ENCODE measurements at places on chromosomes 5 and 9.

- DNase-seq: no peak
These were observed 294.4 kb downstream of the HINT1 start for GRCh38 chr5:130870691-130871090.

DNA sequence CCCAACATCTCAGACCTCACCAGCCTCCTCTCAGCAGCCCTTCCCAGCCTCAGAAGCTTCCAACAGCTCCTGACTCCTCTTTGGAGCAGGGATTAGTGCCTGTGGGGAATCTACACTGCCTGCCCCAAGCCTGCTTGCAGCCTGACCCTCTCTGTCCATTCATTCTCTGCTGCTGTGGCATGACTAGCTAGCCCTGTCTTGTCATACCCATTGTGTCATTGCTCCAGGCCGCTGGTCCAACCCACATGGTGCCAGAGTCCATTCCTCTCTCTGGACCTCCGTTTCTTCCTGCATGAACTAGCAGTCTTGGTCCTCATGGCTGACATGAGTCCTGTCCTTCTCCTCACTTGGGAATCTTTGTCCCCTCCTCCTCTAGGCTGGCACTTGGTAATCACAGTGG lies 12.8 kb upstream of the RXRA start:
- no peak for DNase-seq

DNA sequence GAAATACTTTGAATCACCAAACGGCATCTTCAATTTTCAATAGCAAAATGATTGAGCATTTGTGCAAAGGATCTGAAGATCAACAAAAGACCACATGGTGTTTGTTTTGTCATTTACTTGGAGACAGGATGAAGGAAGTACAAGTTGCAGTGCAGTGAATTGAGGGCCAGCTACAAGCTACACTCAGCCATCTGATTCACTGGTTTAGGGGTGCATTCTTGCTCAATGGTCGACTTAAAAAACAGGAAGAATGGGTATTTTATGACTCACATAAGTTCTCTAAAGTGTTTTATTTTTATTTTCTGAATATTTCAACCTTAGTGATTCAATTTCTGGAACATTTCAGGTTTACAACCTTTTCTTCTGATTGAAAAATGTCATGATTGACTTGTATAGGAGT lies 412.1 kb upstream of the ADAMTSL1 start:
- DNase-seq: no peak

DNA sequence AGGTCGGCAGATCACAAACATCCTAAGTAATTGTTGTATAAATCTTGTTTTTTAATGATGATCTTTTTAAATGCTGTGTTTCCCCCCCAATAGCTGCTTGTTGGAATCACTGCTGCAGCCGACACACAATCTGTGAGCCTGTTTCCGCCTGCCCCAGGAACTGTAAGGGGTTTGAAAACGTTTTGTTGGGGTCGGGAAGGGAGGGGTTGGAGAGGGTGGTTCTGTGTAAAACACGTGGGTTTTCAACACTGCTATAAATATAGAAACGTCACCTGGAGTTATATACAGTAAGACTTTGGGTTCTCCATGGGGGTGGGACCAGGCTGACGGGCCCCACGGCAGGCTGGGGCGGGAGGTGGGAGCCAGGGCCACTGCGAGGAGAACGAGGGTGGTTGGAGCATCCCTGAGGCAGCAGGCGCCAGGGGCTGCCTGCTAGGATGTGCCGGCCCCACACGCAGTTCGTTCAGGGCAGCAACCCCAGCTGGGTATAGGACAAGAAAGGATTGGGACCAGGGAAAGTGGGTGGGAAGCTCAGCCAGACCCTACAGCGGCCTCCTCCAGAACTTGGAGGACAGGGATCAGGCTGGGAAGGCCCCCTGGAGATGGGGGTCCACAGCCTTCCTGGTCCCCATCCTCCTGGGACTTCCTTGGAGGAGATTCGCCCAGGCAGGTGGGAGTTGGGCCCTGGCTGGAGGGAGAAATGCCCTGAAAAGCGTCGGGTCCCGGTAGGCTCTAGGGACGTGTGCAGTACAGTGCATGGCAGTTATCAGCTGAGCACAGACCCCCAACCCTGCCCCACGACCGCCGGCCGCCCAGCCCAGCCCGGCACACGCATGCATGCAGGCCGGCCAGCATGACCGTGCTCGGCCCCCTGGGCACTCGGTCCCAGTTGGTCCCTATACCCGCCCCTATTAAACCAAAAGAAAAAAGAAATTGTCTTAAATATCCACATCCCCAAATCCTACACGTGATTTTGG lies 9.7 kb downstream of the RNF44 start:
- no peak for DNase-seq

- no peak for DNase-seq
These were observed 31.0 kb upstream of the FSTL4 start for GRCh38 chr5:133643365-133643764.

DNA sequence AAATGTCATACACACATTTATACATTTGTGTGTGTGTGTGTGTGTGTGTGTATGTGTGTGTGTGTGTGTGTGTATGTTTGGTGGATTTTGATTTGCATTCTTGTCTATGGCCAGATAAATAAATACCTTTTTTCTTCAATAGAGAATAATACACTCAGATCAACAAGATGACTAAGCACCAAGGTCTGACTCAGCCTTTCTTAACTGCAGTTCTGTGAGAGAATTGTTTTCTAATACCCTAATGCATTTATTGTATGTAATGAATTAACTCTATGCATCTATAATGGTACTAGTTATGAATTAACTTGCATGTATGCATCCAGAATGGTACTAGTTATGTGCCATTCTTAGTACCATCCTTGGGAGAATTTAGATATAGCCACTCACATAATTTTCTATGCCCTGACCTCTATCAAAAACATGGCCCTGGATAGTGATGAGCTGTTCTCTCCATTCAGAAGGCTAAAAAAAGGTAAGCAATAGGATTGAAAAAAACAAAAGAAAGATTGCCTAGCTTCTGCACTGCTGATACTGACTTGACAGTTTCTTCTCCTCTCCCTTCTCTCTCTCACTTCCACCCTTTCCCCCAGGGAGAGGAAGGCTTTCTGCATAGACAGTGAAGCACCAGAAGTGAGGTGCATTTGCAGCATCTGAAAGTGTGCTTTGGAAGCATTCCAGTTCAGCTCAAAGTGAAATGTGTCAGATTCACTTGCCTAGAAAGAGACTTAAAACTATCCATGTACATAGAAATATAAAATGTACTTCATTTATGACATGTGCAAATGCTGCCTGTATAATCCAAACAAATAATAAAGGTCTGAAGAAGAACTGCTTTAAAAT lies 55.1 kb upstream of the CCDC112 start:
- peak; percentile 44 for DNase-seq

GRCh38 chr5:138336952-138337684 lies 948 bp upstream of the FAM53C start:
- DNase-seq: peak; percentile 73

DNA sequence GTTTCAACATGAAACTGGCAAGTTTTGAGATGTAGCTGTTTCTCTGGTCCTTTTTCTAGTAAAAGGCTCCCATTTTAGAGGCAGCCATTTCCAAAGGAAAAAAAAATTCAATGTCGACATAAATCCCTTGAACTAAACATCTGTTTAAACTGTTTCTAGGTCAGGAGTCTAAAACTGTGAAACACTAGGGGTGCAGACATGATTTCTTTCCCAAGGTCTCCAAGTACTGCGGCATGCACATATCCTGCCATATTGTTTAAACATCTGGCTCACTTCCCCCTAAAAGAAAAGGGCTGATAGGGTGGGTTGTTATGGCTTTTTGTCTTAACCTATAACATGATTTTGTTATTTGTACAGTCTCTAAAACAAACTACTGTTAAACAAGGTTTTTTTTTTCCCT lies 51.1 kb downstream of the NFIB start:
- no peak for DNase-seq

GRCh38 chr9:38039090-38039906 lies 29.7 kb downstream of the SHB start:
- no peak for DNase-seq

- no peak for DNase-seq
These were observed 372.1 kb upstream of the RIOK2 start for GRCh38 chr5:97554977-97555643.

- no peak for DNase-seq
These were observed 154.7 kb downstream of the PCSK5 start for GRCh38 chr9:76045221-76045620.

GRCh38 chr9:137083394-137084004 lies 3.3 kb upstream of the MAN1B1 start:
- DNase-seq: peak; percentile 80

GRCh38 chr9:113289091-113289490 lies 13.6 kb downstream of the PRPF4 start:
- DNase-seq: no peak

DNA sequence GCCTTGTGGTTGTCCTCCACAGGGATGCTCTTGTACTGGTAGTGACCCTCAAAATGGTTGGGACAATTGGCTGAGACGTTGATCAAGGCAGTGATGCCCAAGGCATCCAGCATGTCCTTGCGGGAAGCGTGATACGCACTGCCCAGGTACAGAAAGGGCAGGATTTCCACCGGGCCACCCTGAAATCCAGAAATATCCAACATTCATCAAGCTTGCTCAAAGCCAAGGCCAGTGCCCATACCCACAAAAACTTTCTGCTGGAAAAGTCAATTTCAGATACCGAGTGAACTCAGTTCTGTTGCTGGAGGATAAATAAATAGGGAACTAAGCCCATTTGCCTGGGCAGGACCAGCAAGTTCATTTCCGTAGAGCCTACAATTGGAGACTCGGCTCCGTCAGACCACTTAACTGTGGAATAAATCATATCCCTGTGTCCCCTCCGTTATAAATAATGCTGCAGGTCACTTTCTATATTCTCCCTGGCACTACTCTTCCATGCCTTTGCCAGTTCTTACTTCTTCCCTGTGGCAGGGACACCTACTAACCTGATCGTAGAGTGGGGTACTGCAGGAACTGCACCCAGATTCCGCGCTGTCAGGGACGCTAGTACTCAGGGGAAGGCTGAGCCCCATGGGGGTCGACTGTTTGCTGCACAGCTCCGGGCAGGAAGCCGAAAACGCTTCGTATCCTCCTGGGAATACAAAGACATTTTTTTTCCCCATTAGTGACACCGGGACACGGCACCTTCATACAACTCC lies 1.2 kb downstream of the DUSP1 start:
- DNase-seq: peak; percentile 26

GRCh38 chr5:165187815-165188214 lies 1682.4 kb downstream of the MAT2B start:
- no peak for DNase-seq

- no peak for DNase-seq
These were observed 626.7 kb downstream of the PRR16 start for GRCh38 chr5:121090822-121091221.

DNA sequence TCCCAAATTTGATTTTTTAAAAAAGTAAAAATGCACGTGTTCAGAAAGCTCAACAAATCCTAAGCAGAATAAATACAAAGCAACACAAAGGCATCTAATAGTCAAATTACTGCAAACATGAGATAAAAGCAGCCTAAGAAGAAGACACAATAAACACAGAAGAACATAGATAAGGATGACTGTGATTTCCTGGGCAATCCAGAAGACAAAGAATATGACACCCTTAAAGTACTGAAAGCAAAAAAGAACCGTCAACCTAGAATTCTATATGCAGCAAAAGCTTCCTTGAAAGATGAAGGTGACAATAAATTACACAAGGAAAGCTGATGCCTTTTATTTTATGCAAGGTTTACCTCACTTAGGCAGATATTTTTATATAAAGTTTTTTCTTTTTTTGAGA lies 58.2 kb downstream of the NACC2 start:
- DNase-seq: no peak

DNA sequence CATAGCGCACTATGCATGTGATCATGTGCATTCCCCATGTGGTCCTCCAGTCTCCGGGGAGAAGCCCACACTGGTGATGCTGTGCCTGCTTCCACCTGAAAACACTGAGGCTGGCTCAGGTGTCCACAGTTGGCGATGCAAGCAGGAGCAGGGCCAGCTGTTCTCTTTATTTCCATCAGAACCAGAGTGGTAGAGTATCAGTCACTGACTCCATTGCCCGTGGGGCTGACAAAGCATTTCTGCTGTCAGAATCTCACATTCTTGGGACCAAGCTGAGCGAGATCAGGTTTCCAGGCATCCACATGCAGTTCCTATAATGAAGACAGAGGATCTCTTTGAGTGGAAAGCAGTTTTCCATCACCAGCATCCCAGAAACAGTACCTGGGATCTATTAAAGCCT lies 52.5 kb downstream of the GADD45G start:
- DNase-seq: no peak

GRCh38 chr9:128523199-128523925 lies 18.8 kb downstream of the GLE1 start:
- DNase-seq: no peak

DNA sequence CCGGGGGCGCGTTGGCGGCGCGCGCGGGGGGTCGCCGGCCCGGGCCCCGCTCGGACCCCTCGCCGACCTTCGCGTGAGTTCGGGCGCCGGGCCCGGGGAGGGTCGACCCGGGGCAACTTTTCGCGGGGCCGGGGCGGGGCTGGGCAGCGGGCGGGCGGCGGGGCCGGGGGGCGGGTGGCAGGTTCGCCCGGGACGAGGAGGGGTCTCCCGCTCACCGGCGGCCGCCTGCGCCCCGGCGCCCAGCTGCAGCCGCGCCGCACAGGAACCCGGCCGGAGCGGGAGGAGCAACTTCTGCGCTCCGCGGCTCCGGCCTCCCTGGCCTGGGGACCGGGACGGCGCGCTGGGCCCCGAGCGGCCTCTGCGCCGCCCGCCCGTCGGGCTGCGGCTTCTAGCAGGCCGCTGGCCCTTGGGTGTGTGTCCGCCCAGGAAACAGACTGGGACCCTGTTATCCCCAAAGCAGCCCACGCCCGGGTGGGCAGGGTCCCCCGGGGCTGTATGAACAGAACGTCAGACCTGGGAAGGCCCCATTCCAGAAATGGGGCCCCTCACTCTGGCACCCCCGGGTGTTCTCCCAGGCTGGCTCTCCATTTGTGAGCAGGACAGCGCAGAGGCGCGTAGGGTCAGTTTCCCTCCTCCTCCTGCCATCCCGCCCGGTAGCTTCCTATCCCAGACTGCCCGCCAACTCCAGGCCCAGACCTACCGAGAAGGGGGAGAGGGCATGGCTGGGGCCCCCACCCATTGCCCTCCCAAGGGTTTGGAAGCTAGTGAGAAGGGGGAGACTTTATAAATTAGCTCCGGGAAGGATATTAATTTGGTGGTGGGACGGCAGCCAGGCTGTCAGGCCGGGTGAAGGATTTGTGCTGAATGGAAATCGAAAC lies 708 bp downstream of the RXRA start:
- DNase-seq: no peak

DNA sequence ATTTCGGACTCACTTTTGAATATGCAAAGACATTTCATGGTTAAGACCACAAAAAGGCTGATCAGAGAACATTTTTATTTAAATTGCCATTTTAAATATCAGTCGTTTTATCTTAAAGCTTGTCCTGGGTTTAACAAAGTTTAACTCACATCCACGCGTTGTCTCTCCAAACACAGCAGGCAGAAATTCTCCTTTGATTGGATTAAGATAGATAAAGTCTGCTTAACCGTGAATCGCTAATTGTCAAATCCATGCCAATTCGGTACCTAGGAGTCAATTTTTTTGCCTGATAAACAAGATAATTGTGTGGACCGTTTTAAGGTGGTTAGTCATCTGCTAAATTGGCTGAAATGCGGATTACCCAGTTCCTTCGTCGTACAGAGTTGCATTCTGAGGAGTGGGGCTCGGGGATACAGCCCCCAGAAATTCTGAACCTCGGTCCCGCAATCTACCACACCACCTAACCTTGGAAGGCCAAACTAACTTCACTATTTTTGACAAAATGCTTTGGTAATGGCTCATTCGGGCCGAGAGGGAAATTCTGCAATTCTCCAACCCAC lies 665 bp upstream of the BTF3 start:
- DNase-seq: no peak

Data from NCI-H460 (cell line).